Progenitor cell of endocrine pancreas (in vitro differentiated cells): ENCODE measurements at places on chromosomes 13 and 19. TPM values are rescaled to one million over a fixed set of nuclear protein-coding genes. Genes with fewer than 3 reads are reported as not detected.

GRCh38 chr19:30752876-30753275 lies 380.7 kb downstream of the ZNF536 start:
- no peak for DNase-seq

- no peak for DNase-seq
Observed at GRCh38 chr13:36261976-36262375, 35.6 kb downstream of the CCDC169 start.

The RUBCNL gene
- 1.4 and 2.1 TPM in 2 replicates for total RNA-seq

DNA sequence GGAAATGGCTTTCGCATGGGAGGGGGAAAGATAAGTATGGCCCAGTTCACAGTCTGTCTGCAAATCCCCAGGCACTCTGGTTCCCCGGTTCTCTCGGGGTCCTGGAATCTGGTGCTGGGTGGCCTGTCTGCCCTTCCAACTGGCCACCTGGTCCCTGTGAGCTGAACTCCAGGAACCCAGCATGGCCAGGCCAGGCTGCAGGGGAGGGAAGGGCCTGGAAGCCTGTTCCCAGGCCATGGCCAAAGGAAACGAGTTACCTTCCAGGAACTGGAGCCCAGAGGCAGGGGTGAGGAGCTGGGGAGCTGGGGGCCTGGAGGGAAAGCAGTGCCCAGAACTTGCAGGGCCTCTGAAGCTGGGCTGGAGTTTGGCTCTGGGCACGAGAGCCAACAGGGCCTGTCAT lies 19.1 kb upstream of the PNMA8C start:
- no peak for DNase-seq

- DNase-seq: no peak
Observed at GRCh38 chr19:793806-794205, 3.4 kb upstream of the PTBP1 start.

The ERICH6B gene
- not detected in 2 replicates for total RNA-seq

DNA sequence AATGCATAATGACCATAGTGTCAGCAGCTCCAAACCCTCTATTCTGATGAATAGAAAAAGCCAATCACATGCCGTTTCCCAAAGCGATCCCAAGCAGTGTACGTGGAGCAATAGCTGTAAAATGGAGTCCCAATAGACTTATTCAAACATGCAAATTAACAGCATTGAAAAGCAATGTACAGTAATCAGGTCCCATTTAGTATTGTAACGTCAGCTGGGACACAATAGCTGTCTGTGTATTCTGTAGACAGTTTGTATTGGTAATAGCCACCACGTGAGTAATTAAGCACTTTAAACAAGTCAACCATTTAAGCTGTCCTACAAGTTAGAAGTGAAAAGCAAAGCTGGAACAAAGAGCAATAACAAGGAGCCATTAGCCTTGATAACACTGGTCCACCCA lies 698.2 kb downstream of the PCDH17 start:
- DNase-seq: no peak

GRCh38 chr13:28503182-28503967 lies 8.4 kb upstream of the FLT1 start:
- DNase-seq: no peak

DNA sequence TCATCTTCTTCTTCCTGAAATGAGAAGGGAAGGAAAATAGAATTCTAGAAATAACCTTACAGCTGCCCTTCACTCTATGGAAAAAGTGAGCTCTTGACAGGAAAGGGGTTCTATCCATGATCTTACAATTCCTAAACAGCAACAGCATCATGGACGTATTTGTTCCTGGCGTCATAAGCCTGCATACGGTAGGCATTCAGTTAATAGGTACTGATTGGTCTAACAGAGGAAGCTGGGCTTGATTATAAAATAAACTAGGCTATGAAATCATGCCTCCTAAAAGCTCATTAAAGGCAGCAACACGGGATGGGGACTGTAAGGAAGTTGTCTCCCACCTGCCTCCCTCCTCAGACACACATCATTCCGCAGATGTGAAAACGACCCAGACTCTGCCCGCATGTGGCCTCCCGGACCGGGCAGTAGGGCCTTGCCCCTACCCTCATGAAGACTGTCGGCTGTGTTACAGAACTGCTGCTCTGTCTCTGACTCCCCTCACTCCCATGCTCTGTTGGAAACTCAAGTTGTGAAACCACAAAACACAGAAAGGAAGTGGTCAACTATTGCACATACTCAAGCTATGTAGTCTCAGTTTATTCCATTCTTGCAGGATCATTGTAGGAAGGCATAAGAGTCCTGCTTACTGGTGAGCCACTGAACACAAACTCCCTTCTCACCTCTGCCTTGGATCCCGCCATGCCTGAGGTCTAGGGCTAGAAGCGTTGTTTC lies 129.8 kb downstream of the DLEU7 start:
- no peak for DNase-seq

- DNase-seq: no peak
Observed at GRCh38 chr19:29840066-29840950, 28.5 kb downstream of the CCNE1 start.

GRCh38 chr13:98484289-98485219 lies 92.4 kb downstream of the STK24 start:
- peak; percentile 67 for DNase-seq

GRCh38 chr13:35690581-35691207 lies 214.2 kb upstream of the MAB21L1 start:
- DNase-seq: no peak

The CAPN12 gene
- 4.1 and 5.0 TPM in 2 replicates for total RNA-seq

The CFAP97D2 gene
- total RNA-seq: not detected in 2 replicates

The CPB2 gene
- not detected in 2 replicates for total RNA-seq

DNA sequence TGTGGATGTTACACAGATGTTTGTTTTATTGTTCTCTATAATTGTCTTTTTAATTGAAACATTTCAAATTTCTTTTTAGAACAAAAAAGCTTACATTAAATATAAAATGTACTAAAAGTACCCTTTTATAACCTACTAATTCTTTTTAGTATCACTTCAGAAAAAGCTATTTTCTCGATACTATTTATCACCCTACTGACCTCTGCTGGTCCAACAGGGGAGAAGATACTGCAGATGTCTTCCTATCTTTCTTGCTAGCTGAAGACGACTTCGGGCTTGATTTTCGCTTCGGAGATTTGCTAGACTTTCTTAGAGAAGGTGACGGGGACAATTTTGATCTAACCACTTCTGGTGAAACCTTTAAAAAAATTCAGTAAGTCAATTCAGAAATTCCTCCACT lies 42.4 kb downstream of the ZC3H13 start:
- no peak for DNase-seq

- DNase-seq: no peak
Observed at GRCh38 chr13:95604556-95604915, 40.0 kb downstream of the DZIP1 start.

DNA sequence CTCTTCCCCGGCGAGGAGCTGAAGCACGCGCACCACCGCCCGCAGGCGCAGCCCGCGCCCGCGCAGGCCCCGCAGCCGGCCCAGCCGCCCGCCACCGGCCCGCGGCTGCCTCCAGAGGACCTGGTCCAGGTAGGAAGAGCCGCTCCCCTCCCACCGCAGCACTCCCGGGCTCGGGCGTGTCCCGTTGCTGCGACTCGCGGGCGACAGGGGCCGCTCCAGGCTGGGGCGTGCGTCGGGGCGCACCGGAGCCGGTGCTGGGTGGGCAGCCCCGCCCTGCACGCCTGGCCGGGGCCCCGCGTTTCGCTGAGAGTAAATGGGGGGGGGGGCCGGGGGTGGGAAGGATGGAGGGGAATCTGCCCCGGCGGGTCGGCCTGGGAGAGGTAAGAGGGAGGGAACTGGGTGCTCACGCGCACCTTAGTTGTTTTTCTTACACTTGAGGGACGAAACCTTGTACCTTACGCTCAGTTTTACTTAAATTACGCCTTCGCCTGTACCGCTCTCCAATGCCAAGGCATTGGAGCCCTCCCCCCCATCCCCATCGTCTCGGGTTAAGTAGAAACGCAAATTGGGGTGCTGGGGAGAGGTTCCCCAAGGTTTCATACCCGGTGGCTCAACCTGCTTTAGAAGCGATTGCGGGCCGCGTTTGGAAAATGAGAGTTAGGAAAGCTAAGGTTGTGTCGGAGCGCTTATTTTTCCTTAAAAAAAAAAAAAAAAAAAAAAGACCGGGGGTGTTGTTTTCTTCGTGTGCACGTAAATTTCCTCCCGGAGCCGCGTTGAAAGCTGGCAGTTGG lies 850 bp downstream of the KLF5 start:
- DNase-seq: peak; percentile 63

The KLK12 gene
- total RNA-seq: 0.44 and 1.0 TPM in 2 replicates

DNA sequence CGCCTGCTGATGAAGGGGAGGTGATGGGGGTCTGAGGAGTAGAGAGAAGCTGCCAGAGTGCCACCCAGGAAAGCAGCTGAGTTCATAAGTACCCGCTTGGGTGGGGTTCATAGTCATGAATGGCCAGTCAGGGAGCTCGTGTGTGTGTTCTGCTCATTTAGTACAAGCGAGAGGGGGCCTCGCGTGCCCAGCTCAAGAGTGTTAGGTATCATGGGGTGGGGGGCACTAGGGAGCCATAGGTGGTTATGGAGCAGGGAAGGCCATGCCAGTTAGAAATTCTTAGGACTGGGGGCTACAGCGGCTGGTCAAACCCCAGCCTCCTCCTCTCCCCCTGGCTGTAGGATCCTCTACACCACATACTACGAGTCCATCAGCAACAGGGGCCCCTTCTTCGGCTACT lies 46.8 kb downstream of the CD320 start:
- DNase-seq: no peak

The ZNF536 gene
- total RNA-seq: 2.0 TPM in 2 replicates

DNA sequence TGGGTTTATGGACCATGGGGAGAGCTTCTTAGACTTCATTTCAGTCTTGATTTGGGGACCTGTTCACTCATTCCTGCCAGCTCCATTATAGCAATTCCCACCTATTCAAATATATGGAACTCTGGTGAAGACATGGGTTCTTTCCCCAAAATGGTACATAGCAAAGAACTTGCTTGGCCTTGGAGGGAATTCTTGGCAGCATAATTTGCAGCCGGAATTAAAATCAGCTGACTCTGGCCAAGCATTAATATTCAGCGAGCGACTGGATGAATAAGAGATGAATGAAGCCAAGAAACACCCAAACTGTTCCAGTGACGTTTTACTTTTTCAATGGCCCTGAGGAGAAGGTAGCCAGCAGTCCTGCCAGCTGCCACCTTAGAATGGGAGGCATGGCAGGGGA lies 88.4 kb upstream of the SOX1 start:
- DNase-seq: no peak

The FXYD3 gene
- total RNA-seq: 14.2 and 17.3 TPM in 2 replicates

The LRRC25 gene
- total RNA-seq: not detected in 2 replicates

- no peak for DNase-seq
Observed at GRCh38 chr19:12628040-12629022, 17.6 kb downstream of the ZNF791 start.

GRCh38 chr13:25267715-25268114 lies 19.6 kb downstream of the MTMR6 start:
- no peak for DNase-seq

DNA sequence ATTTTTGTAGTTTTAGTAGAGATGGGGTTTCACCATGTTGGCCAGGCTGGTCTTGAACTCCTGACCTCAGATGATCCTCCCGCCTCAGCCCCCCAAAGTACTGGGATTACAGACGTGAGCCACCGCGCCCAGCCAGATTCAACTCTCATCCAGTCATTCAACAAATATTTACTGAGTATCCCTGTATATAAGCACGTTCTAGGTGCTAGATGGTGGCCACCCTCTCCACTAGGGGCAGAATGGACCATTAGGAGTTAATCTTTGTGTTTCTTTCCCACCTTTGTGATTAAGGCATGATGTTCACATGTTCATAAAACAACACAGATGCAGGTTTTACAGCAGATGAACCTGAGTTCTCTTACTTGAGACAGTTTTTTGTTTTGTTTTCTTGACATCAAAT lies 7.3 kb downstream of the SHKBP1 start:
- no peak for DNase-seq

- no peak for DNase-seq
Observed at GRCh38 chr13:41905600-41906254, 55.2 kb downstream of the VWA8 start.

The ZNF177 gene
- total RNA-seq: 12.7 and 12.9 TPM in 2 replicates

GRCh38 chr13:45422731-45423292 lies 4.6 kb upstream of the SLC25A30 start:
- DNase-seq: no peak

- no peak for DNase-seq
Observed at GRCh38 chr19:11195681-11196080, 1.7 kb downstream of the KANK2 start.

GRCh38 chr13:33186861-33187291 lies 98.7 kb downstream of the STARD13 start:
- no peak for DNase-seq

The NLRP4 gene
- total RNA-seq: not detected in 2 replicates

GRCh38 chr19:18865973-18866799 lies 29.8 kb downstream of the CERS1 start:
- DNase-seq: peak; percentile 67

The CGB7 gene
- total RNA-seq: 0.38 and 0.80 TPM in 2 replicates

DNA sequence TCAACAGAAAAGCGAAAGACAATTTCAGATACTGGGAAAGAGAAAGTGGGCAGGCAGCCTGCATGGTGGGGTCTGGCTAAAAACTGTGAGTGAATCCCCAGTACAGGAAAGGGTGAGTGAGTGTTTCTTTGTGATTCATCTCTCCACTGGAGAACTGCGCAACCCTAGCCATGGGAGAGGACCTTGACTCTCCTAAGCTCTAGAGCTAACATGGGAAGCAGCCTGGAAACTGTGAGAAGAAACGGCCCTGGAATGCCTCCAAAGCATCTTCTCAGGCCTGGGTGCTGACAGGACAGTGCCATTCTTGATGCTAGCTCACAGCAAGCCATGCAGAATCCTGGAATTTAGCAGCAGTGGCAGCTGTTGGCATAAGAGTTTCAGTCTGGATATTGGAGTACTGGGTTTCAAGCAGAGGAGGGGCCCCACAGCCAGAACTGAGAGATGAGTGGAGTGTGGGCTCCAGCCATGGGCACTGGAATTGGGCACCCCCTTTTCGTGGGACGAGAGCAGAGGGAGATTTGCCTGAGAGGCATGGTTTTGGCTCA lies 18.7 kb upstream of the SLAIN1 start:
- no peak for DNase-seq

The SMIM44 gene
- total RNA-seq: not detected in 2 replicates

DNA sequence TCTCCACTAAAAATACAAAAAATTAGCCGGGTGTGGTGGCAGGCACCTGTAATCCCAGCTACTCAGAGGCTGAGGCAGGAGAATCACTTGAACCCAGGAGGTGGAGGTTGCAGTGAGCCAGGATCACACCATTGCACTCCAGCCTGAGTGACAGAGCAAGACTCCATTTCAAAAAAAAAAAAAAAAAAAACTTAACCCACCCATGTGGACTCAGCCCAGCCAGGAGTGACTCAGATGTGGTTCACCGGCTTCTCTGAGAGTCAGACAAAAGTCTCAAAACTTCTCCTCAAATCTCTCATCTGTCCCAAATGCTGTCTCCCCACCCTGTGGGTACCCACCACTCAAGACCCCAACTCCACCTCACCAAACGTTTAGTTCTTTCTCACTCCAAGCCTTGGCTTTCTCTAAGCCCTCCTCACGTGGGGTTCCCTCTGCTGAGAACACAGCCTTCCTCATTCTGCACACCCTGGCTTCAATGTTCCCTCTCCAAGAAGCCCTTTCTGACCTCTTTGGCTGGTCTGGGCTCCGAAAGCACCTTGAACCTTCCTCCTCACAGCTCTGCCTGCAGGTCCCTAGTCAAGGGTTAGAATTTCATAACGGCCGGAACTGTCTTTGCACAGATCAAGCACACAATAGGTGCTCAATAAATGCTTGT lies 11.1 kb upstream of the RAB3A start:
- DNase-seq: no peak
